ENCODE measurements at places on chromosomes 3 and 15.

GRCh38 chr3:78589778-78590177 is 1178.0 kb downstream of the ROBO1 start:
- DNase-seq: no peak

GRCh38 chr3:136818191-136818768 is 646 bp upstream of the SLC35G2 start:
- peak; percentile 20 for DNase-seq

GRCh38 chr3:4644951-4645350 is 151.8 kb downstream of the ITPR1 start:
- DNase-seq: no peak

GRCh38 chr3:14631687-14632441 is 19.7 kb upstream of the CCDC174 start:
- no peak for DNase-seq

DNA sequence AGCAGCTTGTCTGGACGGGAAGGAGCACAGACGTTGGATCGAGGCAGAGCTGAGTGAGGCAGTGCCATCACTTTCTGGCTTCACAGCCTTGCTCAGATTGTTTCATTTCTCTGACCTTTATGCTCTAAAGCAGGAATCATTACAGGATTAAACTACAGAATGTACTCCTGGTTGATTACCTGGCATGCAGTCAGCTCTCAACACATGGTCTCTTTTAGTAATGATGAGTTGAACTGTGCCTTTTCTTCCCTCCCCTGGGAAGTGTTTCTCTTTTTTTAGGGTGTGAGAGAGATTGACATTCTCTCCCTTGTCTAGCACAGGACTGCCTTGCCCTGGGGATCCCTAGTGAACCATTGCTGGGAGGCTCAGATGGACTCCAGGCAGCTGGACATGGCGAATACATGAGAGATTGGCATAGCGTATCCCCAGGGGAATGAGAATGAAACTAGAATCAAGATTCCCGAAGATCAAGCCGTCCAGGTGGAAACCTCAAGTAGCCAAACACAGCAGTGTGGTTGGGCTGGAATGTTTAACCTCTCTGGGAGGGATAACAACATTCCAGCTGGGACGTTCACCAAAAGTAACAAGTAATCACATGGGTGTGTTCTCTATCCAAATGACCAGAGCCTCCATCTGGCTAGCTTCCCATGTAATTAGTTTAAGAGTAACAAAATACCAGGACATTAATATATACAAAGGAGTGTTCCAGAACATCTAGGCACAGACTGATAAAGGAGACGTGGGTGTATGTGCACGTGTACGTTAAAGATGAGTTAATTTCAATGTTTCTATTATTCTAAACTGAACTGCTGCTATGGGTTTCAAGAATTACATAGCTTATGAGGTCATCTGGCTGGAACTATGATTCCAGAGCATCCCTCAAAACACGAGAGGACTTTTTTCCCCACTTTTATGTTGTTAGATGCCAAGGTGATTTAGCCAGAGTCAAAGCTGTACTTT is 118.6 kb upstream of the NR2E3 start:
- DNase-seq: no peak

DNA sequence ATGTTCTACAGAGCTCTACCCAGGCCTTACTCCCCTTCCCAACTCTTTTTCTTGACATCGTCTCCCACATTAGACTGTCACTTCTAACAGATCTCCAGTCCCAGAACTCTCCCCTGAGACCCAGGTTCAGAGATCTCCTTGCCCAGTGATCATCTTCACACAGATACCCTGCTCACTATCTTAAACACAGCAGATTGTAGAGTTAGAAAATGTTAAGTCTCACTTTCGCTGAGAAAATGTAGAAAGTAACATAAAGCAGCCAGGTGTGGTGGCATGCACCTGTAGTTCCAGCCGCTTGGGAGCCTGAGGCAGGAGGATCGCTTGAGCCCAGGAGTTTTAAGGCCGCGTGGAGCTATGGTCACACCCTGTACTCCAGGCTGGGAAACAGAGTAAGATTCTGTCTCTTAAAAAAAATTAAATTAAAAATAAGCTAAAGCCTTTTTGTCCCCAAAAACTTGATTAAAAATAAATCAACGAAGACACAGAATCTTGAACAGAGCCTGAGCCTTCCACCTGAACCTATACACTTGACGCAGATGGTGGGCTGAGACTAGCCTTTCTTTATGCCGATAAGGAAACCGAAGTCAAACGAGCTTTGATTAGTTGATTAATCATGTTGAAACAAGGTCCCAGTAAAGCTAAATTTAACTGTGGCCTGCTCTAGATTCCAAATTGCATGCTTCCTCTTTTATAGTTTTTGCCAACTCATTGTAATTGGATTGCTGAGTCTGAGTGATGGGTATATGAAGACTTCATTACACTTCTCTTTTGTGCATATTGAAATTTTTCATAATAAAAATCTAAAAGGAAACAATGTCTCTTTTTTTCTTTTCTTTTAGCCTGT is 31.3 kb upstream of the BLM start:
- no peak for DNase-seq

- no peak for DNase-seq
Observed at GRCh38 chr3:127444761-127445160, 145.8 kb downstream of the TPRA1 start.

GRCh38 chr3:14368885-14369284 is 33.5 kb upstream of the SLC6A6 start:
- DNase-seq: no peak

DNA sequence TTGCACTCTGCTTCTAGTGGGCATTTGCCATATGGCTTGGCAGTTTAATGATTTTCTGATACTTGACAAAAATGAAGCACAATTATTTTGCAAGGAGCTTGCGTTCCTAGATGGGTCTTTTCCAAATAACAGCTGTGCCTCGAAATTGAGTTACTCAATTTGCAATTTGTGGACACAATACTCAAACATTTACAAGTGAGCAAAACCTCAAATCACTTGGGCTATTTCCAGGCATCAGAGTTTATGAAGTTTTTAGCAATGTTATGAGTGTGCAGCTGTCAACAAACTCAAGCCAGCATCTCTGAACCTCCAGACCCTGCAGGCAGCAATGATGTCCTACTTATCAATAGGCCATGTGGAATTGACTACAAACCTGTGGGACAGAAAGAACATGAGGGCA is 41.3 kb downstream of the NMNAT3 start:
- no peak for DNase-seq

Data from ovary (tissue), 10 donors.